Stimulated activated CD4-positive, alpha-beta T cell treated with anti-CD3 and anti-CD28 coated beads, Interleukin-2, amount 100 ng/mL, for 24 hours (primary cell): ENCODE measurements at places on chromosomes 7 and 10.

GRCh38 chr7:117157241-117158209, 165.3 kb downstream of the WNT2 start:
- no peak for DNase-seq

DNA sequence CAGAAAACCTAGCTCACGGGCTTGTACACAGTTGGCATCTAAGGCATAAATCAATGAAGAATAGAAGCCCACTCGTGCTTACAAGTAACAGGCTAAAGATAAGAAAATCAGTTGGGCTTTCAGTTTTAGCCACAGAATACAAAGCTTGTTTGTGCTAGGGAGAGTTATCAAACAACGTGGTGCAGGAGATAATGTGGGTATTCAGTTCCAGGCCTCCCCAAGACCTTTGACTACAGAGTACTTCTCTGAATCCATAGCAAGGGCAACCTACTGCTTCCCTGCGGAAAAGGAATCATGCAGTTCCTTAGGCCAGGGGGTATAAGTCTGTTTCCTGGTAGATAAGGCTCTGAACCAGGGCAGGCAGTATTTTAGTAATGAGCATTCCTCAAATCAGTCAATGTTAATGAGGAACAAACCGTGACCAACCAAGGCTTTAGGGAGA, 219.5 kb upstream of the CSTF2T start:
- DNase-seq = no peak

DNA sequence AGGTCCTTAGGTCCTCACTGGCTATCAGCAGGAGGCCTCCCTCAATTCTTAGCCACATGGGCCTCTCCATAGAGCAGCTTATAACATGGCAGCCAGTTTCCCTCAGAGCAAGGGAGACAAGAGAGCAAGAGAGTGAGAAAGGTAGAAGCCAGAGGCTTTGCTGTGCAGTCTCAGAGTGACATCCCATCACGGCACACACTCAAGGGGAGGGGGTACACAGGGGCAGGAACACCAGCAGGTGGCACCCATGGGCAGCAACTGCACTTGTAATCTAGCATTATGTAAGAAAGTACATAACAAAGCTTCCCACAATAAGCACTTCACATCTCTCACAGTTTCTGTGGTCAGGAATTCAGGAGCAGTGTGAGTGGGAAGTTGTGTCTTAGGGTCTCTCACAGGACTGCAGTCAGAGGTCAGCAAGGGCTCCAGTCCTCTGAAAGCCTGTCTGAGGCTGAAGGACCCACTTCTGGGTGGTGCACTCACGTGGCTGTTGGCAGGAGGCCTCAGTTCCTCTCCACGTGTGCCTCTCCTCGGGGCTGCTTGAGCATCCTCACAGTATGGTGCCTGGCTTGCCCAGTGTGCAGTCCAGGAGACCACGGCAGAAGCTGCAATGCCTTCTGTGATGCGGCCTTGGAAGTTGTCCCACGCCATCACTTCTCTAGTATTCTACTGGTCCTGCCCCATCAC, 159.4 kb downstream of the OAT start:
- DNase-seq = peak; percentile 14

- no peak for DNase-seq
Observed at GRCh38 chr7:131173145-131173890, 154.4 kb upstream of the MKLN1 start.

GRCh38 chr10:63105225-63106110, 27.7 kb upstream of the NRBF2 start:
- DNase-seq = no peak

DNA sequence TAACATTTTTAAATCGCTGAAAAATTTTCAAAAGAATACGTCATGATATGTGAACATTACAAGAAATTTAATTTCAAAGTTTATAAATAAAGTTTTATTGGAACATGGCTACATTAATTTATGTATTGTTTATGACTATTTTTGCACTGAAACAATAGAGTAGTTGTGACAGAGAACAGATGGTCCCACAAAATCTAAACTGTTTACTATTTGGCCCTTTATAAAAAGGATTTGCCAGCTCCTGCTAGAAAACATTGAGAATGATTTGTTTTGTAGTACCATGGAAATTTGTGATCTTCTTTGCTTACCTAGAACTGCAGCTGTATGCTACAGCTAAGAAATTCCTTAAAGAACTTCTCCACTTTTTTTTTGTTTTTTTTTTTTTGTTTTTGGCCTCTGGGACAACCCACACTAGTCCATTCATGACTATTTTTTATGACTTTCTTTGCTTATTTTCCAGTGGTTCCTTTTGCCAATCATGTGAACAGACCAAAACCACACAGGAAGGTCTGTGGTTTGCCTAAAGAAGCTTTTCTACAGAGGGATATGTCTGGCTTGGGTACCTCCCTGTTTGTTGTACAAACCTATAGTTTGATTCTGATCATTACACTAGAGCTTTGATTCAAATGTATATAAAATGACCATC, 55.7 kb downstream of the ST7 start:
- DNase-seq = no peak

DNA sequence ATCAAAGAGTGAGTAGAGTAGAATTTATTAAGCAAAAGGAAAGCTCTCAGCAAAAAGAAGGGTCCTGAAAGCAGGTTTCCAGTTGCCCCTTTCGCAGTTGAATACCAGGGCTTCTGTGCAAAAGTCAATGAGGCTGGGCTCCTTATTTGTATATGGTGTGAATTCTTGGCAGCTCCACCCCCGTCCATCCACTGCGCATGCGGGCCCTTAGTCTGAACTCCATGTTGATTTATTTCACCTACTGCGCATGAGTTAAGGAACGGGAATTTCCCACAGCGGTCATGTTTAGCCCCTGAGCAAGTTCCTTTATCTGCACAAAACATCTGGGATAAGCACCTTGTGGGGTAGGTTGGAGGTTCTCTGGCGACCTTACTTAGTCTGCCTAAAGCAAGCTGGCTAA, 325.6 kb downstream of the ZWINT start:
- DNase-seq = no peak

GRCh38 chr7:133253519-133253875, 619 bp downstream of the EXOC4 start:
- DNase-seq = peak; percentile 20

GRCh38 chr10:46255801-46256747, 30.7 kb upstream of the ANTXRL start:
- peak; percentile 73 for DNase-seq

- DNase-seq = no peak
Observed at GRCh38 chr7:117165656-117166055, 157.2 kb downstream of the WNT2 start.

DNA sequence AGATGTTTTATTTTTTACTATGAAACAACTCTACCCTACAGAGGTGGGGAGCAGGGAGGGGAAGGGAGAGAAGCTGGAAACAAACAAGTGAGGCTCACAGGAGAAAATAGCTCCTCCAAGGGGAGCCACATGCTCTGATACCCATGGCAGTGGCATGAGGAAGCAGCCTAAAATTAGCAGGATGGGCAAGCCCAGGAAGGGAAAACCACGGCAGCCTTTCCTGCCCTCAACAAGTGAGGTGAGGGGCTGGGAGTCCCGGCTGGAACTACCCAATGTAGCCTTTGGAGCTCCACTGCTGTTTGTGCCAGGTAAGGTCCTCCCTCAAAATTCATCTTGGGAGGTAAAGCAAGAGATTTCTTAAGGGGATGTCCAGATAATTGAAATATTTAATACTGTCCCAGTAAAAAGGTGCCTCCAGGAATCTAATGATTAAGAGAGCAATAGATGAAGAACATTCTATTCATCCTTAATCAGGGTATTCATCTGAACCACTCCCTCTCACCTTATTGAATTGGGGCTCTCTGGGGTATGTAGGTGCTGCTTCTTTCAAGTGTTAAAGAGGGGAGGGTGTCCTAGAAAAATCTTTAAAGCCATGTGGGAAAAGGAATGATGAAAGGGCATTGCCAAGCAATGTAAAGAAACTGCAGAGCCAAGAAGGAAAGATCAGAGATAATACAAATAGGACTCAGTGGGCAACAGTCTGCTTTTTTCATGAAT, 12.8 kb upstream of the HERC4 start:
- no peak for DNase-seq

DNA sequence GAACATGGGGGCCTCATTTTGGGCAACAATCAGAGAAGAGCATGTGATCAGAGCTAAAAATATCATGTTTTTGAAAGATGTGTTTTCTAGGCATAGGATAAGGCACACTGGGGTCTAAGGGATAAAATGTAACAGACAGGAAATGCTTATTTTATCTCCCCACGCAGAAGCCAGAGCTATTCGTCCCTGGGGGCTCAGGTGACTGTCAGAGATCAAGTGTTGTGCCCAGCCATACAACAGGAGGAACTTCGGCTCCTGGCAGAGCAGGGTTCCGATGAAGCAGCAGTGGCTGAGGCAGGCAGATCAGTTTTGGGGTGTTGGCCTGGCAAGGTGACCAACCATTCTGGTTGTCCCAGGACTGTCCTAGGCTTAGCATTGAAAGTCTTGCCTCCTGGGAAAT, 15.2 kb downstream of the NPY start:
- DNase-seq = no peak

GRCh38 chr7:137302081-137302480, 41.5 kb downstream of the PTN start:
- no peak for DNase-seq

GRCh38 chr10:122117475-122117874, 128.5 kb downstream of the TACC2 start:
- no peak for DNase-seq

DNA sequence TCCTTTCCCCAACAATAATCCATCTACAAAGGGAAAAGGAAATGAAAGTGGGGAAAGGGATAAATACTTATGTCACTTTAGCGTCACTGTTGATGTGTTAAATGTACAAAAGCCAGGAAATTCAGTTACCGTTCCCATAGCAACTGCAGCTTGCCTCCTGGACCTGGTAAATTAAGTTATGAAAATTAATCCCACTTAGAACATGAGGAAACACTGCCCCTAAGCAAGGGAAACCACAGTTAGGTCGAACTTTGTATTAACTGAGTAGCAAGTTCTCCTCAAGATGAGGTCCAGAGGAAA, 338.2 kb upstream of the AOAH start:
- no peak for DNase-seq

DNA sequence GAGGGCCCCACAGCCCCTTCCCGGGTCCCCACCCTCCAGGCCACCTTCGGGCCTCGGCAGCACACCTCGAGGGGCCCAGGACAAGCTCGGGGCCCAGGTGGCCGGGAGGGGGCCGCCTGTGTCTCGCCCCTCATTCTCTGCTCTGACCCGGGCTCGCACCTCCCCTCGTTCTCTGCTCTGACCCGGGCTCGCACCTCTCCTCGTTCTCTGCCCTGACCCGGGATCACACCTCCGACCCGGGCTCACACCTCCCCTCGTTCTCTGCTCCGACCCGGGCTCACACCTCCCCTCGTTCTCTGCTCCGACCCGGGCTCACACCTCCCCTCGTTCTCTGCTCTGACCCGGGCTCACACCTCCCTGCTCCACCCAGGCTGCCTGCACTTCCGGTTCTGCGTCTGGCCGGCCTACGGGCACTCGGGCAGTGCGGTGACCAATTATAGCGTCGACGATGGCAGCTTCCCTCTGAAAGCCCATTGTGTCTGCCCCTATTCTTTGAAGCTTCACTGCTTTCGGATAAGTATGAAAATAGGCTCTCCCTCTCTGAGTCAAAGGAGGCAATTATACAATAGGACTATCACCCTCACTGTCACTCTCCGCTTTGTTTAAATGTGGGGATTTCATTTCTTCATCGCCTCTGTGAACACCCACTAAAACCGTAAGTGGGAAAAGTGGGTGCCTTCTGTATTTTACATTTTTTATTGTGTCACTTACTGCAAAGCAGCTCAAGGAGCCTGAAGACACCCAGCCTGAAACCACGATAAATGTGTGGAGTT, 457.4 kb downstream of the DNAJB6 start:
- DNase-seq = no peak

GRCh38 chr10:1249142-1249920, 193.1 kb downstream of the WDR37 start:
- DNase-seq = no peak

DNA sequence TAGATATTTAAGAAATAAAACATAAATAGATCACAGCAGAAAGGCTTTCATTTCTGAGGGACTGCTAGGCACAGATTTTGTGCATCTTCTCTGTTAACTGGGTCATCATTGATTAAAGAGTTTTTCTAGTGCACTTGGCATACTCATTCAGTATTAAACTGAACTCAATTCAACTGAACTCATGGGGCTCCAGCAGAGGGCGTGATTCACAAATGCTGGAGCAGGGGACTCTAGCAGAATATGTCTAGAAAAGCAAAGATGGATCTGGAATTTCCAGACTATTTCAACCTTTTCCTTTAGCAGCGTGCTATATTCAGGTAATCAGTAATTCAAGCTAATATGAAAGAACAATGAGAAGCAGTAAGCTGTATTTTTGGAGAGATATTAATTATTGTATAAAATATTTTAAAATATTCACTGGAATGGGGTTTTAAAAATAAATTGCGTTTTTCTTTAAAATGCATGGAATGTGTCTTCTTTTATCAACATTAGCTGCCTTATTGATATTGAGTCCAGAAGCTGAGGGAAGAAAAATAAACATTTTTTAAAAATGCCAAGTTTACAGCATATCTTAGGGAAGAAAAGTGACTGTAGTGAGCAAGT, 296.8 kb upstream of the CACNA2D1 start:
- DNase-seq = no peak

DNA sequence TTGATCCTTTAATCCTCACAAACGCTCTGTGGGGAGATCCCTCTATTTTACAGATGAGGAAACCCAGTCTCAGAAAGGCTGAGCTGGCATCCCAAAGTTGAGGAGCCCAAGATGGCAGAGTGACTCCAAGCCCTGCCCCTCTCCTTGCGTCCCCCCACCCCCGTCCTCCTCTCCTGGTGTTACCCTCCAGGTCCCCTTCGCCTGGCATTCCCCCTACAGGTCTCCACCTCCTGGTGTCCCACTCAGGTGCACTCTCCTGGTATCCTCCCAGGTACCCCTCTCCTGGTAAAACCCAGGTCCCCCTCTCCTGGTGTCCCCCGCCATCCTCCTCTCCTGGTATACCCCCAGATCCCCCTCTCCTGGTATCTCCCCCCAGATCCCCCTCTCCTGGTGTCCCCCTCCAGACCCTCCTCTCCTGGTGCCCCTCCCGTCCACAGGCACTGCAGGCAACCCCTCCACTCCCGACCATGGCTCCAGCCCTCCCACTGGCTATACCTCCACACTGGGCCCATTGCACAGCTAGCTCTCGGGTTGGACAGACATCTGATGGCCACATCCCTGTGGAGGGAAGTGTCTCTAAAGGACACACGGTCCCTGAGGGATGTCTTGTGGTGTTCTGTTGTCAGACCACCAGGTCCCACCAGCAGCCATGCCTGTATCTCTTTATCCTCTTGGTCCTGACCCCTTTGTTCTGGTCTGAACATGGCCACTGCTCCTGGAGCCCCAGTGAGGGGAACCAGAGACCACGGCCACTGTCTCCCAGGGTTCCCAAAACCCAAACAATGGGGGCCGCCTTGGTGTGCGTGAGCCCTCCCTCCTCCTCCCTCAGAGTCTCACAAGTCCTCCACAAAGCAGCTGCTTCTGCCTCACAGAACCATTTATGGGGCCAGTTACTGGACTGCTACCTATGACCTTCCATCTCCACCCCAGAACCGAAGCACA, 37.2 kb downstream of the CALML3 start:
- DNase-seq = no peak

GRCh38 chr10:29795850-29796249, 161.1 kb upstream of the SVIL start:
- DNase-seq = no peak

GRCh38 chr10:630581-631073, 58.8 kb downstream of the DIP2C start:
- no peak for DNase-seq
